ENCODE measurements at places on chromosomes 16 and 17.

DNA sequence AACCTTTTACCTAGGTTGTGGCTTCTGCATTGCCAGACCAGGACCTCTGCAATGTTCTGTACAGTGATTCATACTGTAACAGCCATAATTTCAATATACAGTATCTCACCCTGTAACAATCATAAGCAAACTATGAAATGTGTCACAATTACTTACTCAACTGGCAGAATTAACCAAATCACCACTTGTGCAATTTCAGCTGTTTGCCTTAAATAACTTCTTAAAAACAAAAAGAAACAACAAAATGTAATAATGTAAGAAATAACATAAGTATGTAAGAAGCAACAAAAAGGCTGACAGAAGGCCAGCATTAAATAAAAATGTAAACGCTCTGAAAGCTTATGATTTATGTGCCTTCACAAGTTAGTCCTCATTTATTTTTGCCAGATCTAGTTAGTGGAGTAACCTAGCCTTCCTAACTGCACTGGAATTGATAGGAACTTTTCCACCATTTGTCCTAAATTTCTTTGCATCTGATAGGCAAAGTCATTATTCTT is 96.9 kb downstream of the SKAP1 start:
- DNase-seq: no peak

DNA sequence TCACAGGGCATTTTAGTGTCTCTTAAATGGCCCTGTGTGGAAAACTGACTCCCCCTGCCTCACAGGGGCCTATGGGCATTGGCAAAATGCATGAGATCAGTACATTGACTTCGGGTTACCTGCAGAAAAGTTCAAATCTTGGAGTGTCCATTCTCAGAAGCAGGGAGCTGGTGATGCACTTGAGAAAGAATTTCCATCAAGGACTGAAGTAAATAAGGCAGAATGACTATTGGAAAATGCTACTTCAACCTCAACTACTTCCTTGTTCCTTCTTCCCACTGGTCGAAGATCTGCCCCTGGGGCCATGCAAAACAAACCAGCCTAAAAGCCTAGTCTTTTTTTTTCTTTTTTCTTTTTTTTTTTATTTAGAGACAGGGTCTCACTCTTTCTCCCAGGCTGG is 13.8 kb upstream of the GSDMA start:
- DNase-seq: no peak

GRCh38 chr17:29140631-29141513 is 39.3 kb downstream of the MYO18A start:
- DNase-seq: no peak

GRCh38 chr16:54459509-54460262 is 173.1 kb upstream of the IRX3 start:
- no peak for DNase-seq

- DNase-seq: no peak
Observed at GRCh38 chr17:2962236-2962635, 101.2 kb downstream of the OR1D5 start.

GRCh38 chr17:81412490-81413093 is 17.3 kb downstream of the BAHCC1 start:
- peak; percentile 53 for DNase-seq

- no peak for DNase-seq
Observed at GRCh38 chr17:57916925-57917858, 38.0 kb downstream of the CUEDC1 start.

GRCh38 chr16:4746215-4746614 is 11.9 kb downstream of the DNAAF8 start:
- no peak for DNase-seq

DNA sequence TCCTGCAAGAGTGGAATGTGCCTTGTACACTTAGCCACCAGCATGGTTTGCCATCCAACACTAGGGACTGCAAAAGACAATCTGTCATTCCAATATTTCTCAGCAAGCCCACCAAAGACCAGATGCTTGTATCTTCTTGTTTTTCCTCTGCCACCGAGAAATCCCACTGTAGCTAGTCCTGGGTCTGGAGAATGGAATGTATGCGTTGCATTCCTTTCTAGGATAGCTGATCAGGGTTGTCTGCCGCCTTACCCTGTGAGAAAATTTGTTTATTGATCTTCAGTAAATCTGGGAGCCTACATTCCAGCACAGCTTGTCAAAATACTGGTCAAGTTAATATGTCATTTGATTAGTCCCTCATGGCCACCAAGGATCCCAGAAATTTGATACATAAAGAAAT is 28.1 kb upstream of the ADAMTS18 start:
- DNase-seq: no peak

GRCh38 chr17:12230481-12231354 is 210.0 kb downstream of the MAP2K4 start:
- DNase-seq: no peak

DNA sequence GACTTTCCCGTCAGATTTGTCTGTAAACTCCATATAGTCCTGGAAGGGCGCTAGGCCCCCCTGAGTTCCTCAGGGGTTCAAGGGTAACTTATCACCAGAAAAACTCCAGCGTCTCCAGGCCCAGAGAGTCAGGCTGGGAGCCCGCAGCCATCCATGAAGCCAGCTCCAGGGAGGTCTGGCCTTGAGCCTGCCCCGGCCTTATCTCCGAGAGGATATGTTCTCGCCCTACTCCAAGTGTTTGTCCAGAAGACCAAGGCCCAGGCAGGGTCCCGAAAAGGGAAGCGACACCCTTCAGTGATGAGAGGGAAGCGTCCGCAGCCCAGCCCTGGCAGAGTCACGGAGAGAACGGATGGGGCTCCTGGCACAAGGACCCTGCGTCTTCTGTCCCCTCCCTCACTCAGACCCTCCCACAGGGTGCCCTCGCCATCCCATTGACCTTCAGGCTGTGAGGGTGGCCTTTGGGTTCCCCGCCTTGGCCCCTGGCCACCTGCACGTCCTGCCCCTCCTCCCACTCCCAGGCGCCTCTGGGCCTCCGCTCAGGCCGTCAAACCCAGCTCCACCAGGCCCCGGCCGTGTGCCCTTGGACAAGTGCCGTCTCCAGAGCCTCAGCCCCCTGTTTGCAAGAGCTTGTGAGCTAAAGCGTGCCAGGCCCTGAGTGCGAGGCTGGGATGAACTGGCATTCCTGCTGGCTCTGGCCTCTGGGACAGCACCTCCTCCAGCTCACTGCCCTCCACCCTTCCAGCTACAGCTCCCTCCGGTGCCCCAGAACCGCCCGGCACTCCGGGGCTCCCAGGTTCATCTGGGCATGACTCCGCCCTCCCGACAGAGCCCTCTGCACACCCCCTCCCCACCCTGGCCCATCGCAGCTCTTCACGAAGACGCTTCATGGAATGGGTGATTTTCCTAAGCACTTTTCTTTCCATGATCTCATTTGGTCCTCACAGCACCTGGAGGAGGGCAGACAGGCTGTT is 83.4 kb downstream of the ZDHHC7 start:
- DNase-seq: no peak

GRCh38 chr17:7673239-7673638 is 14.1 kb downstream of the TP53 start:
- no peak for DNase-seq

- DNase-seq: peak; percentile 50
Observed at GRCh38 chr16:84303023-84303422, 8.3 kb downstream of the WFDC1 start.

DNA sequence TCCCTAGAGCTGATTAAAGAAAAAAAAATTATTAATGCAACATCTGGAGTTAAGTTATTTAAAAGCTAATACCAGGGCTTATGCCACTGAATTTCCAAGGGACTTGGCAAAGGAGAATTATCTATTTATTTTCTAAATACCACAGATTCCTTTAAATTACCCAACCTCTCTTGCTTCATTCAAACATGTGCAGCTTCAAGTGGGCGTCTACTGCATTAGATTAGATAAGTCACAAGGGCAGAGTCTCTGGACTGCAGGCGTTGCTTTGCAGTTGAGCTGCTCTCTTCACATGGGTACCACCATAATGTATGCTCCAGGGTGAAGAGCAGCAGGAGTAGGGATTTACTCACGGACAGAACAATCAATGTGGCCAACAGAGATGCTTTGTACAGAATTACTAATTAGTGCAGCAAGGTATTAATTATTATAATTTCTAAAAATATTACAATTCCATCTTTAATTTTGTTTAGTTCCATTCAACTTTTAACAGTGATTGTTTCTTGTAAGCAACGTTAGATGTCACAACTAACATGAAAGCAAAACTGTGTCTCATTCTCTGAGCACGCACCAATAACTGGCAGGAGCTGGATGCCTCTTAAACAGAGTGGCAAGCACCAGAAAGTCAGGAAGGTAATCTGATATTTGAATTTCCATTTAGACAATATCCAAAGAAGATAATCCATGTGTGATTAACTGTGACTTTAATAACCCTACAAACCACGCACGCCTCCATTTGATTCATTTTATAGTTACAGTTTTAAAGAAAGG is 214.2 kb downstream of the STX8 start:
- peak; percentile 42 for DNase-seq

GRCh38 chr16:3249451-3249850 is 7.0 kb downstream of the MEFV start:
- no peak for DNase-seq

- DNase-seq: peak; percentile 93
Observed at GRCh38 chr17:37743612-37743874, 1.3 kb downstream of the HNF1B start.

DNA sequence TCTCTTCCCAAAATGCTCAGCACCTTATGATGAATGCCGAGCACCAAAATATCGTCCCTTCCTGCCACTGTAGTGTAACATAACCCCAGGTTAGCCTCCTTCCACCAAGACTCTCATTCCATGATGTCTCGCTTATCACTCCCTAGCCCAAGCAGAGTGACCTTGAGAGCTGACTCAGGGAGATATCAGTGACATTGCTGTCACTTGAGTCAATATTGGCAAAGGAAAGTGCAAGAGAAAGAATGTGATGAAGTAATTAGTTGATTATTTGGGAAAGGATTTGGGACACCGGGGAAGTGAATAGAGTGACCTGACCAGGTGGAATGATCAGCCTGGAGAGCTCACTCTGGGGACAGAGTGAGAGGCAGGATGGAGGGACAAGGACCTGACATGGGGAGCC is 2.6 kb upstream of the ANKFN1 start:
- DNase-seq: peak; percentile 19

DNA sequence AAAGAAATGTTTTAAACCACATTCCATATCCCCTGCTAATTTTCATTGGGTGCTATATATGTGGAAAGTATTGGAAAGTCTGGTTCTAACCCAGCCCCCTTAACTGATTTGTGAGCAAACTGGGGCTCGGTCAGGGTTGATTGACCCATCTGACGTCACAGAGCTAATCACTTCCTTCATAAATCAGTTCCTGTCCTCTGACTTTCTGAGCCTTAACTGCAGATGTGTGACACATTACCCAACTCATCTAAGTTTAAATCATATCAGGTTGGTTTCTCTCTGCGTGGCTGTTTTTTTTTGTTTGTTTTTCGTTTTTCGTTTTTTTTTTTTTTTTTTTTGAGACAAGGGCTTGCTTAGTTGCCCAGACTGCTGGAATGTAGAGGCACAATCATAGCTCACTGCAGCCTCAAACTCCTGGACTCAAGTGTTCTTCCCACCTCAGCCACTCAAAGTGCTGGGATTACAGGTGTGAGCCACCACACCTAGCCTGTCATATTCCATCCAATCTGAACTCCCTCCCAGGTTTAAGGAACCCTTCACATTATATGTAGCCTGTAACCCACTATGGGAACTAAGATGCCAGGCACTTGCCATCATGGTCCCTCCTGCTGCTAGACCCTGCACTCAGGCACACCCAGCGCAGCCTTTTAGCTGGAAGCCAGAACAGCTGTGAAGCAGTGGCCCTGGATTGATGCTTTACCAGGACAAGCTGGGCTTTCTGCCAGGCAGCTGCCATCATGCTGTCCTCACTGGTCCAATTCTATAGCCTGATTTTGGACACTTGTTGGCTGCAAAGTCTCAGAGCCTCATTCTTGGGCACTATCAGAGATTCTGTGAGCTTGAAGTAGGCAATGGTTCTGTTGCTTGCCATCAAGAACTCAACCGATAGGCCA is 6.9 kb upstream of the BPTF start:
- DNase-seq: no peak

GRCh38 chr16:71210-71539 is 1.3 kb downstream of the RHBDF1 start:
- DNase-seq: no peak

DNA sequence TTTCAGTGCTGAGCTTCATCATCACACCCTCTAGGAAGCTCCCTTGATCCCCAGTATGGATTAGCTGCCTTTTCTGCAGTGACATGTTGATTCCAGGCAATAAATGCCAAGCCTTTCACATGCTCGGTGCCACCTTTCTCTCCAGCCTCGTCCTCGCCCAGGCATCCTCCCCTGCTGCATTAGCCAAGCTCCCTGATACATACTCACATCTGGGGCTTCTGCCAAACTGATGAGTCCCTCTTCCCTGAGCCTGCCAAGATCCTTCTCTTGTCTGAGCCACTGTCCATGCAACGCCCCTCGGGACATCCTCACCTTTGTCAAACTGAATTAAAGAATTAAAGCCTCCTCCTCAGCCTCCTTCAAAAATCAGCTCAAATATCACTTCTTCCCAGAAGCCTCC is 538.5 kb upstream of the CDH11 start:
- no peak for DNase-seq

GRCh38 chr16:58024486-58025350 is 836 bp upstream of the MMP15 start:
- DNase-seq: peak; percentile 89

- DNase-seq: no peak
Observed at GRCh38 chr17:14331982-14332298, 31.1 kb downstream of the HS3ST3B1 start.

DNA sequence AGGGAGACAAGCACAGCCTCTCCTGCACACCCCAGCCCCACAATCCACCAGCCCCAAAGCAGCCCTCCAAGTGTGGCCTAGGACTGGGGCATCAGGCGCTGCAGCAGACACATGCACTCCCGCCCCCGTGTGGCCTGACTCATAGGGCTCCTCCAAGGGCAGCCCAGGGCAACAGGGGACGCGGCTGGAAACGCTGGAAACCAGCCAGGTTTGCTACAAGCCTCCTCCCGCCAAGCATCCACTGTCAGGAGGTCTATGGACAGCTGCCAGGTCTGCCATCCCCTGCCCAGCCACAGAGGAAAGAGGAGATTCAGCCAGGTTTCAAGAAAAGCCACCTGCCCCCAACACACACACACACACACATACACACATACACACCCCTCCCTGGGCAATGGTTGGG is 25.8 kb downstream of the SRCIN1 start:
- DNase-seq: peak; percentile 31

DNA sequence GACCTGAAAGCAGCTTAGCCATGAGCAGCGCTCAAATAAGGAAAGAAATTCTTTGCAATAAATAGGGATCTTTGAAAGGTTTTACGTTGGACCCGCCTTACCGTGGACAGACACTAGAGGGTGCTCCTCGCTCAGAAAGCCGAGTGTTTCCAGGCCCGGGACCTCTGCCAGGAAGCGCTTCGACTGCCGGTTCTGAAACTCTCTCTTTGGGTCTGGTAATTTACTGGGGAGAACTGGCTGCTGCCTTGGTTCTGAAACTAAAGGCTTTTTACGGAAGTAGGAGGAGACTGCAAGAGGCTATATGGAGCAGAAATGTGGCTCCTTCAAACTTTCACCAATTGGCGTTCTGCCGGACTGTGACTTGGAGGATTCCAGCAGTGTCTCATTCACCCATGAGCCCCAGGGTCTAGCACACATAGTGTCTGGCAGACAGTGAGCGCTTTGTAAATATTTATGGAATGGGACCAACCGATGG is 45.6 kb upstream of the HOXB9 start:
- DNase-seq: peak; percentile 68

Measured in large intestine (tissue), 12 donors.